ENCODE measurements at places on chromosomes 16 and 17.
A peak's percentile ranks its signal among the peaks of the same experiment; 100 is the strongest.

GRCh38 chr16:84603140-84603816 lies 14.6 kb downstream of the COTL1 start:
- DNase-seq, result no peak

DNA sequence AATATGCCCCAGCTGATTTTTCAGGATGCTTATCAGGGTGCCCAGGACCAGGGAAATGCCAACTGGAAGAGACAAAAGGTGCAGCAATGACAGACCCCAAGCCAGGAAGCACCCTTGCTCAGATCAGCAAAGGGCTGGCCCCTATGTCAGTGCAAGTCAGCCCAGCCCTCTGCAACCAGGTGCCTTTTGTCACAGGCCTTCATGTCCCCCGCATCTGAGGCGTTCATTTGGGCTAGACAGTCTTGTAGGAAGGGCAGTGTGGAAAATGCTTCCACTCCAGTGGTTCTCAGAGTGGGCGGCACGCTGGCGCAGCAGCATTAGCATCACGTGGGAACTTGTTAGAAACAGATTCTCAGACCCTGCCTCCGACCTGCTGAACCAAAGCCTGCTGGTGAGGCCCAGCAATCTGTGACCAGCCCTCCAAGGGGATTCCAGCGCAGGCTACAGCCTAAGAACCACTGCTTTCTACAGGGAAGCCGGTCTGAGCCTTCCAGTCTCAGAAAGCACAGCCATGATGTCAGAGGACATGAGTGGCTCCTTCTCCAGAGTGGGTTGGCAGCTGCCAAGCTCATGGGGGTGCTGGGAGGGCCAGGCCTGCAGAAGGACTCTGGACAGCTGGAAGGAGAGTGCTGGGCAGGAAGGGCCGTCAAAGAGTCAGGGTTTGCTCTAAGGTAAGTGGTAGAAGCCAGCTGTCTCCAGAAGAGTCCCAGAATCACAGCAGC lies 13.1 kb downstream of the SLC47A2 start:
- no peak for DNase-seq

GRCh38 chr16:15443753-15444152 lies 9.4 kb downstream of the BMERB1 start:
- no peak for DNase-seq

DNA sequence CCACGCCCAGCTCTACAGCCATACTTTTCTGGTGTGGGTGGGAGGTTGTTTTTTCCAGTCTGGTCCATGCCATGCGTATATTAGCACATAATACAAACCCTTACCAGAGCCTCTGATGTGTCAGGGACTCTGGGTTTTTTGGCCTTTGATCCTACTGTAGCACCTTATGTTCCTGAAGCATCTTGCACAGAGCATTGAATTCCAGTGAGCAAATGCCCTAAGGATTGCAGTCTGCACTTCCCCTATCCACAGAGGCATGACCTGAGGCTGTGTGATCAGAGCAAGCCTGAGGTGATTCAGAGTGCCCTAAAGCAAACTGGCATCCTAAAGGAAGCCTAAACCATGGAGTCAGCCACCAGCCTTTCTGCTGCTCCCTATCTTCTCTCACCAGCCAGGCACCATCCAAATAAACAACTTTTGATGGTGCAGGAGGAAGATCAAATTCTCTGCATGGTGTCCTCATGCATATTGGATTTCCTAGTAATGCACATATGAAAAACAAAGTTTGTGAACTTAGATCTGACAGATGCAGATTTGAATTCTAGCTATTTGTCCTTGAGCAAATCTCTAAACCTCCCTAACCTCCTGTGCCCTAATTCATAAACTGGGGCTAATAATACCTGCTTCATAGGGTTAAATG lies 41.2 kb upstream of the HAS3 start:
- DNase-seq, result no peak

DNA sequence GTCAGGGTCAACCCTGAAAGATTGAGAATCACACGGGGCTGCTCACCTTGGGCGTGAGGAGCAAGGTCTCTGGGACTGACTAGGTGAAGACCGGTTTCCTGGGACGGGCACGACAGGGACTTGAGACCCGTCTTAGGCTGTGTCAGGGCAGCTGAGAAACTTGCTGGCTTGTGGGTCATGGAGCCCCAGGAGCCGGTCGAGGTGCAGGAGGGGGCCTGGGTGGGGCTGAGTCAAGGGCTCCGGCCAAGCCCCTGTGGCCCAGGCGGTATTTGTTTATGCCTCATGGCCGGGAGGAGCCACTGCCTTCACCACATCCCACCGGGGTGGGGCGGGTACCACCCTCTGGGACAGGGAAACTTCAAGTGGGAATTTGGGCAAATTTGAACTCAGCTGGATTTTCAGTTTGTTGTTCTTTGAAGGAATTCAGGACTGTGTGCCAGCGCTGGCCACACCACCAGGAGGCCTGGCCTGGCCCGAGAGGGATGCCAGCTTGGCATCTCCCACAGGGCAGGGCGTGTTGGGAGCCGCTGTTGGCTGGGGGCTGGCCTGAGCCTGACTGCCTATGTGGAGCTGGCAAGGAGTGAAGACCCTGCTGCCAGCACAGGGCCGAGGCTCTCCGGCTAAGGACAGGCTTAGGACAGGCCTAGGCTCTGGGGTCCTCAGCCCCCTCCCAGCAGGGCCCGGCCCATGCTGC lies 116.1 kb downstream of the METRNL start:
- no peak for DNase-seq

GRCh38 chr17:73291260-73291801 lies 20.5 kb downstream of the CDC42EP4 start:
- peak; percentile 15 for DNase-seq

DNA sequence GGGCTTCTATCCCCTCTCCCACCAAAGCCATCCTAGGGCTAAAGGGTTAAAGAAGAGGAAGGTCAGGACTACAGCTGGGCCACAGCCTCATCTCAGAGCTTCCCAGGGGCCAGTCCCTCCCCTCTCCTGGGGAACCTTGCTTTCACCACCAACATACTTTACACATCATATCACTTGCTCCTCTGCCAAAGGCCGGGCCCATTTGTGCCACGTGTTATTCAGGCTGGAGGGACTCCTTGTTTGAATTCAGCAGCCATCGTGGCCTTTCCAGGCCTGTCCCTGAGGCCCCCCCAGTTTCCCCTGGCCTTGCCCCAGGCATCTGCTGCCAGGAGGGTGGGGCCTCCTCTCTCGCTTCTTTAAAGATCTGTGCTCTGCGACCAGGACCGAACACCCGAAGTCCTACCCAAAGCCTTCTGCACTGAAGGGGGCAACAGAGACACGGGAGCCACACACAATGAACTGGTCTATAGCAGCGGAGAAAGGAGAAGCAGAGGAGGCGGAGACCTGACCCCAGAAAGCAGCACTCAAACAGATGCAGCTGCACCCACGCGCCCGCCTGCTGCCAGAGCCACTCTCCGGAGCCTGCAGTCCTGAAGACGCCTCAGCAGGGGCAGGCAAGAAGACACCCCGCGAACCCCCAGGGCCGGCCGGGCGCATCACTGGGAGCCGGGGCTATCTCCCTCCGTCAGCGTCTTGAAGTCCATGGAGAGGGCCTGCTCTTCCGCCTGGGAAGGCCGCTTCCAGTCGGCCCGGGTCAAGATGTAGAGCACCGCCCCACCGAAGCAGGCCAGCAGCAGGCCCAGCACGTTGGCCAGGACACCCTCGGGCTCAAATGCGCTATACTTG lies 12.1 kb downstream of the CYB561 start:
- no peak for DNase-seq

- DNase-seq, result no peak
Observed at GRCh38 chr16:49827805-49828438, 28.0 kb downstream of the ZNF423 start.
